Tracheal epithelial cell (primary cell): ENCODE measurements at places on chromosomes 3 and 15. TPM values are rescaled to one million over a fixed set of nuclear protein-coding genes. Genes with fewer than 3 reads are reported as not detected.

Gene KLF15
- total RNA-seq, result 3.2 TPM in 1 of 2 replicates, not detected in the other

Gene GPR176
- 2.6 and 23.9 TPM in 2 replicates for total RNA-seq

Gene KLHL40
- not detected in 2 replicates for total RNA-seq

Gene COL7A1
- total RNA-seq, result 124 and 273 TPM in 2 replicates

Gene ASB14
- total RNA-seq, result not detected in 2 replicates

Gene WDR93
- not detected in 2 replicates for total RNA-seq

Gene DGKG
- 0.48 TPM in 1 of 2 replicates, not detected in the other for total RNA-seq

Gene CSPG4
- 2.1 and 22.7 TPM in 2 replicates for total RNA-seq

Gene ZNF620
- 0.64 and 1.2 TPM in 2 replicates for total RNA-seq

Gene UROC1
- total RNA-seq, result not detected in 2 replicates

Gene SLC22A13
- 0.24 and 0.64 TPM in 2 replicates for total RNA-seq

Gene LMAN1L
- 0.21 TPM in 1 of 2 replicates, not detected in the other for total RNA-seq

Gene ARHGEF26
- total RNA-seq, result 0.24 and 0.85 TPM in 2 replicates

Gene SHF
- 1.5 and 1.7 TPM in 2 replicates for total RNA-seq

Gene AP4E1
- 12.5 and 18.3 TPM in 2 replicates for total RNA-seq

Gene SERPINI2
- total RNA-seq, result not detected in 2 replicates

Gene ACTR8
- total RNA-seq, result 13.4 and 23.4 TPM in 2 replicates

Gene UCN2
- total RNA-seq, result 6.0 and 8.5 TPM in 2 replicates

Gene PLOD2
- total RNA-seq, result 24.9 and 152 TPM in 2 replicates

Gene FGF7
- total RNA-seq, result under 0.01 TPM in 1 of 2 replicates, not detected in the other

Gene CDHR4
- total RNA-seq, result not detected in 2 replicates
